ENCODE measurements at places on chromosomes 7 and 10.

DNA sequence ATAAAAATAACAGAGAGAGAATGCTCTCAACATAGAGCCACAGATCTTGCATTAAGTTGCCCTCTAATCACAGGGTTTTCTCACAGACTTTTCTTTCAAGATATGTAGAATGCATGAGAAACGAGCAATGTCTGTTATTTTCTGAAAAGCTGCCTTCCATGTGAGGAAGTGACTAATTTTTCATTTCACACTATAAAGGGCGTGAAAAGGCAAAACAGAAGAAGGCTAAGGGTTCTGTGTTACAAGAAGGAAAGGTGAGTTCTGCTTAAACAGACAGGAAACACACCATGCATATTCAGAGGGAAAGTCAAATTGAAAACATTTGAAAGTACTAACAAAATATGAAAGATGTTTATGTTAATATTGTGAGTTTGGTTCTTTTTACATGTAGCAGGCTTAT lies 189.2 kb downstream of the SEMA3D start:
- DNase-seq, result no peak

DNA sequence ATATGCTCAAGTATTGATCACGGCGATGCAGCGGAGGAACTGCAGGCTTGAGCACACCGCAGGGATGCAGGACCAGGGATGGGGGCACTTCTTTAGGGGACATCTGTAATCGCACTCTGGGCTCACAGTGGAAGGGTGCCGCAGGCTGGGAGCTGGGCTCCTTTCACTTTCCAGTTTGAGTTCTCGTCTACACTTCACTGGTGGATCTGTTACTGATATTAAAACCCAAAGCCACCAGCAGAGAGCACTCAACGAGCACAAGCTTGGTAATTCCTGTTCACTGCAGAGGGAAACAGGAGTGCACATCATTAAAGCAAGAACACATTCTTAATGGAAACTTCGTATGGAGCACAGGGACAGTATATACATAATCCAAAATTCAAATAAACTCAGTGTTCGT lies 91.3 kb downstream of the PARD3 start:
- no peak for DNase-seq

DNA sequence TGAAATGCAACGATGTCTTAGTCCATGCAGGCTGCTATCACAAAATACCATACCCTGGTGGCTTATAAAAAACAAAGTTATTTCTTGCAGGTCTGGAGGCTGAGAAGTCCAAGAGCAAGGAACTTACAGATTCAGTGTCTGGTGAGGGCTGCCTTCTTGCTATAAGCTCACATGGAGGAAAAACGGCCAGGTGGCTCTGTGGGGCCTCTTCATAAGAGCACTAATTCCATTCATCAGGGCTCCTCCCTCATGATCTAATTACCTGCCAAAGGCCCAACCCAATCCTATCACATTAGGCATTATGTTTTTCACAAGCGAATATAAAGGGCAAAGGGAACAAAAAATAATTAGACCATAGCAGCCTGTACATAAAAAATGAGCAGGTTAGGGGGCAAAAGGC lies 35.4 kb downstream of the PAPSS2 start:
- DNase-seq, result no peak

DNA sequence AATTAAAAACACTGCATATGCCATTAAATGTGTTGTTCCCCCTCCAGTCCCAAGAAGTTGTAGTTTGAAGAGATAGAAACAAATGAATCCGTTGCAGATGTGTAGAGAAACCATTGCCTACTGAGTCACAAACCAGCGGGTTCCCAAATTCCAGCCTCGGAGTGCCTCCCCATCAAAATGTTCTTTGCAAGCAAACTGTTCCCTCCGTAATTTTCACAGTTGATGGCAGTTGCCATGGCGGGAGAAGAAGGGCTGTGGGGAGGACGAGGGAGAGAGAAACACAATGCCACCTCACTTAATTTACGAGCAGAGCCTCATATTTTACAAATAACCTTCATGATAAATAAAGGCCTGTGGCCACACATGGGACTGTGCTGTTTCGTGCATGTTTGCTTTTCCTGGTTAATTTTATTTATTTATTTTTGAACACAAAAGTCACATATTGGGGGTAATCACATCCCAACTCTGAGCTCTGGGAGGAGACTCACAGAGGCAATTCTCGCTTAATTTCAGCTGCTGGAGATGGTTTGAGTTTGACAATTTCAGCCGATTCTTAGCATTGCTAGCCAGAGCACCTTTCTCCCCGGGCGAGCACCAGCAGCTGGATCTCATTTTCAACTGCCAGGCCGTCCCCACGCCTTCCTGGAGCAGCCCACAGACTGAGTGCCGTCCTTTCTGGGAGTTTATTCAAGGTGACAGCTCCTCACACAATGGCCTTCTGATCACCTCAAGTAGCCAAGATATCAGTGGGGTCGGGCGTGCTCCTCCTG lies 1084.2 kb downstream of the KCNMA1 start:
- no peak for DNase-seq

DNA sequence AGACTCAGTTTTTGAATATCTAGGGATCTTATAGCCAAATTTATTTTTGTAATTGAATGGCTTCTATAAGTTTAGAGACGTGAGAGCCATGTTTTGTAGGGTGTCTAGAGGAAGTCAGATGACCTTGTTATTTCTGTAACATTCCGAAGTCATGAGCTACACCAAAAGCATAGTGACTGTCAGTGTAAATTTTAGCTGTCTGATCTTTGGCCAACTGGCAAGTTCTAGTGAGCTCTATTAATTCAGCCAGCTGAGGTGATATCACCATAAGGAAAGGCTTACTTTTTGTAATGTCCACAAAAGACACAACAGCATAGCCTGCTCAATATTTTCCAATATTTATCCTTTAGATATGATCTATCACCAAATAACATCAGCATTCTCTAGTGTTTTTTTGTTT lies 9.9 kb upstream of the NT5C3A start:
- DNase-seq, result peak; percentile 12

DNA sequence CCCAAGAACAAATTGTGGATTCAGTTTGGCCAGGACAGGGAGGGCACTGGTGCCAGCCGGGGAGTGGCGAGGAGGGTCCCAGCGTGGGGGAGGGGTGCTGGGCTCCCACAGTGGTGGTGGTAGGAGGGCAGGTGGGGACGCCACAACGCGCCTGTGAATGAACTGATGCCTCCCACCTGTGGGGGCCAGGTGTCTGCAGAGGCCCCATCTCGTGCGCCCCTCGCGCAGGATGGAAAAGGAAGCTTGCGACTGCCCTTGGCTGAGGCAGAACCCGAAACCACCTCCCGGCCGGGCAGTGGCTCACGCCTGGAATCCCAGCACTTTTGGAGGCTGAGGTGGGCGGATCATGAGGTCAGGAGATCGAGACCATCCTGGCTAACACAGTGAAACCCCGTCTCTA lies 72.0 kb downstream of the MICALL2 start:
- no peak for DNase-seq

DNA sequence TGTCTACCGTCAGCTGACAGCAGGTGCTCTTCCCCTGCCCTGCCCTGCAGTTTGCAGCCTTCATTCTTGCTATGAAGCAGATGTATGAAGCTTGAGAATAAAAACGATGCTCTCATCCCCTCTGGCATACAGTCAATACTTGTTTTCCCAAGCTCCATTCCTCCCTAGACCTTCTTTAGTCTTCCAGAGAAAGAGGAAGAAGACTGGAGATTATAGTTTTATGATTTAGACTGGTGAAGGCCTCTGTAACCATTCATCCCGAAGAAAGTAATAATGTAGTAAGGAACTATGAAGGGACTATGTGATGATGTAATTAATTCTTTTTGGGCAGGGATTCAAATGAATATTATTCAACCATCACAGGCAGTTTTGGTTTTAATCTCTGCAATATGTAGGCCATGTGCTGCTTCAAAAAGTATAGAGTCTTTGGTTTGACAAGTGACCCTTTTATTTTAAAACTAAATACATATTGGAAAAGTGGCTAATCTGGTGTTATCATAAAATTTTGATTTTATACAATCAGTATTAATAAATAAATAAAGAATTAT lies 242.4 kb upstream of the KIAA1217 start:
- DNase-seq, result no peak

DNA sequence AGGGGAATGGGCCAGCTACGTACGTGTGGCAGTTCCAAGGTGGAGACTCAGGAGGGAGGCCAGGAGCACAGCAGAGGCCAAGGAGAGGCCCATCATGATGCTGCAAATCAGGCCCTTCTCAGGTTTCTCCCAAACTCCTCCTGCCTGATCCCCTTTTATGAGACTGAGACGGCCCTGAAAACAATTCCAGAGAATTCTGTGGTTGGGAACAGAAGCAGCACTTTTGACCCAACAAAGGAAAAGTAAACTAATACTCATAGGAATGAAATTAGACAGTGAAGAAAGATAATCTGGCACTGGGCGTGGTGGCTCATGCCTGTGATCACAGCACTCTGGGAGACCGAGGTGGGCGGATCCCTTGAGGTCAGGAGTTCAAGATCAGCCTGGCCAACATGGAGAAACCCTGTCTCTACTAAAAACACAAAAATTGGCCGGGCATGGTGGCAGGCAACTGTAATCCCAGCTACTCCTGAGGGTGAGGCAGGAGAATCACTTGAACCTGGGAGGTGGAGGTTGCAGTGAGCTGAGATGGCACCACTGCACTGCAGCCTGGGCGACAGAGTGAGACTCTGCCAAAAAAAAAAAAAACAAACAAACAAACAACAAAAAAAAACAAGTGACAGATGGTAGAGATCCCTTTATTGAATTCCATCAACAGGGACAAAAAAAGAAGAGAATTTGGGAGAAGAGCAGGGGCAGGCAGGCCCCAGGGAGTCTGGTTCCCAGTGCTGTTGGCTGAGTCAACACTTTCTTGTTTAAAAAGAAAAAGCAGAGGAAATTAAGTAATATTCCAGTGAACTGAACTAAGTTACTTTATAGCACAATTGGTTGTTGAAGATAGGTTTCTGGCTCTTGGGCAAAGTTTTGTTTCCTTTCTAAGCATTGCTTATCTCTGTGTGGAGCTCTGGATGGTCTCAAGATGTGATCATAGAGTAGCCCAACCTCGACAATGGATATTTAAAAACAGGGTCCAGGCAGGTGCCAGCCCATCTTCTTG lies at the start of gene CCL26:
Gene CCL26 (minus strand): TSS at position 131 of the 997 bp plus-strand sequence. CDS start 35 bp downstream, at position 96.
- peak; percentile 81 for DNase-seq

DNA sequence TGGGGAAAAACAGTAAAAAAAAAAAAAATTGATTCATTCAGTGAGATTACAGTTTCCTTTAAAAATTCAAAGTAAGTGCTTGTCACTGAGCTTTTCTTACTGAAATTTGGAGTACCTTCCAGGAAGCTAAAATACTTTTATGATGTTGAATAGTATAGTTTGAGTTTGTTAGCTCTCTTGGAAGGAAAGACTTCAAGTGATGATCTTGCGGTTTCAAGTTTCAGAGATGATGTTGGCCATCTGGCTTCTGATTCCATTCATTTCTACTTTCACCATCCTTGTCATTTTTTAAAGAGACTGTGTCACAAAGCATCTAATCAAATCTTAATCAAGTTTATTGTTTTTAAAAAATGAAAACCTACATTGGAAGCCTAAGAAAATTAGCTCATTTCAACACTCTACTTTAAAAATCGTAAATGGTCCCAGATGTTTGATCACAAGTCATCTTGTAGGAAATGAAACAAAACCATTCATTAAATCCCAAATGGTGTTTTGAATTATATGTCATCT lies 4.9 kb upstream of the HERPUD2 start:
- DNase-seq, result no peak

GRCh38 chr7:96870185-96870584 lies 135.2 kb upstream of the DLX6 start:
- DNase-seq, result no peak

DNA sequence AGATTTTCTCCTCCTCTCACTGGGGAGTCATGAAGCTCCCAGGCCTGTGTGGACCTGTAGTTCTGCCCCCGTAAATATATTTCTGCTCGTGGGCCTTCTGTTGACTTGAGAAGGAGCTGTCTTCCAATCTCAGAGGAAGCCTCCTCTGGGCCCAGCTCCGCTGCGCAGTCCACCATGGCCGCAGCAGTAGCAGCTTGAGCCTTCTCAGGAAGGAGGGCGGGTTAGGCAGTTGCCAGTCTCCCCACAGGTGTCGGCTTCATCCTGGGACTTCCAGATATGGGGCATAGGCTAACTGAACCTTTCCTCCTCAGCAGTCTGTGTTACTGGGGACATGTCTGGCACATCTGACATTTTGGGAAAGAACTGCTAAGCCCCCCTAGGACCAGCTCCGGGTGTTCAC lies 62.9 kb upstream of the TRIM8 start:
- no peak for DNase-seq

DNA sequence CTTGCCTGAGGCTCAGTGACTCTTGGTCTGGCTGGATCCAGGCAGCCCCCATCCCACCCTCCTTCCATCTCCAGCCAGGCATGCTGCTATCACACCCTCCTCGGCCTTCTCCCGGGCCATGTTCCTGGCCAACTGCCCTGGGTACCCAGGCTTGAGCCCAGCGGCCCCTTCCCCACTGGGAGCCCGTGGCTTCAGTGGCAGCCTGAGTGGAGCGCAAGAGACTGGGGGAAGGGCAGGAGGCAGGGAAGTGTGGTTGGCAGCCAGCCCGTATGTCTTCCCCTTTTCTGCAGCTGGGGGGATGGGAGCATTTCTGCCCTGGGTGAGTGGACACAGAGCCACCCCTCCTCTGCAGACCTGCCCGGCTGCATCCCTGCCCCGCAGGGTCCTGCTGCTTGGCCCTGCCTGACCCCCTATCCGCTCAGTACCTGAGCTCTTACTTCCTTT lies 148.5 kb downstream of the ARHGAP22 start:
- no peak for DNase-seq

- DNase-seq, result no peak
These were observed 357.1 kb downstream of the PRPF18 start for GRCh38 chr10:13943735-13944398.

Measured in HS-27A (cell line).